ENCODE measurements at places on chromosomes 2 and 18.

- no peak for DNase-seq
These were observed 107.9 kb downstream of the B3GNT2 start for GRCh38 chr2:62303788-62304187.

DNA sequence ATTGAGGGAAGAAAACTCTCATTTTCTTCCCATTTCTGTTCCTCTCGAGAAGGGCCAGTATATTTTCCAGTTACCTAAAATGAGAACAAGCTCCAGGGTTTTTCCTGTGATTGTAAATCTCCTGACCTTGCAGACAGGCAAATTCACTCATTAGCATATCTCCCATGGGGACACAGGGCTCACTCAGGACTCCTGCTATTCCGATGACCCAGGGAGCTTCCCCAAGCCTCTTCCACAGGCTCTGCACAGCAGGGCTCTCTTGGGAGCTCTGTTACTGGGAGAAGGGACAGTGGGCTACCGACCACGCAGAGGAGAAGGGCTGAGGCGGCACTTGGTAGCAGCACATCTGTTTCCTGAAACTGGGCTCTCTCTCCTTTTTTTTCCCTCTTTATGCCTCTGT lies 135.2 kb upstream of the CAPN13 start:
- DNase-seq, result no peak

- DNase-seq, result no peak
These were observed 881.3 kb downstream of the LRRTM4 start for GRCh38 chr2:76640905-76641304.

- DNase-seq, result no peak
These were observed 32.5 kb downstream of the PSD4 start for GRCh38 chr2:113206251-113206650.

- no peak for DNase-seq
These were observed 137.6 kb downstream of the CERS6 start for GRCh38 chr2:168593713-168594112.

GRCh38 chr2:50397992-50398765 lies 633.8 kb downstream of the NRXN1 start:
- no peak for DNase-seq

GRCh38 chr2:164257742-164258141 lies 363.5 kb downstream of the GRB14 start:
- no peak for DNase-seq

DNA sequence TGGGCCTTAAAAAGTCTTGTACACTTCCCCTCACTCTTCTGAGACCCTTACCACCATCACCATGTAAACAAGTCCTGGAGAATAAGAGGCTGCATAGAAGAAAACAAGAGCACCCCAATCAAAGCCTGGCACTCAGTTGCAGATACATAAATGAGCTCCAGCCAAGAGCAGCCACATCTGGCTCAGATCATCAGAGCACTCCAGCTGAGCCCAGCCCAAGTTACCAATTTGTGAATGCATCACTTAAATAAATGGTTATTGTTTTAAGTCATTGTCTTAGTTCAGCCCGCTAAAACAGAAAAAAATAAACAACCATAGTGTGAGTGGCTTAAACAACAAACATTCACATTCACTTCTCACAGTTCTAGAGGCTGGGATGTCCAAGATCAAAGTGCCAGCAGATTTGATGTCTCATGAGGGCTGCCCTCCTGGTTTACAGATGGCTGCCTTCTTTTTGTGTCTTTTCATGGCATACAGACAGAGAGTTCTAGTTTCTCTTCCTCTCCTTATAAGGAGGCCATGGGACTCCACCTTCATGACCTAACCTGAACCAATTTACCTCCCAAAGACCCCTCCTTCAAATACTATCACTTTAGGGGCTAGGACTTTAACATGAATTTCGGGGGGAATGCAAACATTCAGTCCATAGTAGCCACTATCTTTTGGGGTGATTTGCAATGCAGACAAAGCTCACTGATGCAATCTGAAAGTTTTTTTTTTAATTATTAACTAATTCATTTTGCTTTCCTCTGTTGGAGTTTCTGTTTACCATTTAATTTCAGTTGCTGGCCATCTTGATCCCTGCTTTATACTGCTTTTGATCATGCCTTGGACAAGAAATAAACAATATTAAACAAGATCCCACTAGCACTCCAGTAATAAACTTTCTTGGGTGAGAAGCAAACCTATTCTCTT lies 187.5 kb upstream of the ACVR2A start:
- DNase-seq, result no peak

DNA sequence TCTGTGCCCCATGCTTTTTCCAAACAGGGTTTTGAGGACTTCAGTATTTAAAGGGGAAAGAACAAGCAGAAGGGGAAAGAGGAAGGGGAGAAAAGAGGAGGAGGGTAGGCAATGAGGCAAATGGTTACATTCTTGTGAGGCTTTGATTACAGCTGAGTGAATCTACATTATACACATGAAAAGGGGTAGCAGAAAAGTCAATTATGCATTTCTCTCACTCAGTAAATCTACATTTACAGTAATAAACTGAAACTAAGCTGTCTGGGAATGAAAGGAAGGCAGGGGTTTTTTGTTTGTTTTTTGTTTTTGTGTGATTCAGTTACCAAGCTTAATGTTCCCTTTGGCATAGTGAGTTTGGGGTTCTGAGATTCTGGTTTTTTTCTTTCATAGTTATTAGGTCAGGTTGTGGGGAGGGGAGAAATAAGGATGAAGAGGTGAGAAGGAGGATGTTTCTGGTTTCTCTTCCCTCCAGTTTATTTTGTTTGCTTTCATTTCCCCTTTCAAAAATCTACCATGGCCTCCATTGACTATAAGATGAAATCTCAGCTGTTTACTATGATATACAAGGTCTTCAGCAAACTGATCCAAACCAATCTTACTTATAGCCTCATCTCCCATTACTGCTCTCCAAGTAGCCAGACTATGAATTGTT lies 18.7 kb downstream of the C18orf63 start:
- DNase-seq, result no peak

DNA sequence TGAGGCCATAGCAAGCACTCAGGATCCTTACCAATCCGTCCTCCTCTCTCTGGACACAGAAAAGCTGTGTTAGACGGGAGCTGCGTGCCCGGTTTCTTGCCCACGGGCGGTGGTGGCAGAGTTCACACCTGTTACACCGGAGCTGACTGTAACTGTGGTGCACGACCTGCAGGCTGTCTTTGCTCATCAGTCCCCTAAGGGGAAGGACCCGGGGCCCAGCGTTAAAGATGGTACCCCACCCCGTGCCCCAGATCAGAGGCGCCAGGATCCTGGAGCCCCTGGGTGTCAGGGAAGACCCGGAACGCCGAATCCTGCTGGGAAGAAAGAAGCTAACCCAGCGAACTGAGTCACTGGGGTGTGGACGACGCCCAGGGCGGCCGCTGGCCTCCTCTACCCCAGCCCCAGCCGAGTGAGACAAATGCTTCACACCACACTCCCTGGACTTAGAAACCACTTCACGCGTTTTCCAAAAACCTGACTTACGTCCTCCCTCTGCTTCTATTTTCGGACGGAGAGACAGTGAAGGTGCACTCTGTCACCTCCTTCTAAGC lies 293.6 kb upstream of the SALL3 start:
- DNase-seq, result no peak

DNA sequence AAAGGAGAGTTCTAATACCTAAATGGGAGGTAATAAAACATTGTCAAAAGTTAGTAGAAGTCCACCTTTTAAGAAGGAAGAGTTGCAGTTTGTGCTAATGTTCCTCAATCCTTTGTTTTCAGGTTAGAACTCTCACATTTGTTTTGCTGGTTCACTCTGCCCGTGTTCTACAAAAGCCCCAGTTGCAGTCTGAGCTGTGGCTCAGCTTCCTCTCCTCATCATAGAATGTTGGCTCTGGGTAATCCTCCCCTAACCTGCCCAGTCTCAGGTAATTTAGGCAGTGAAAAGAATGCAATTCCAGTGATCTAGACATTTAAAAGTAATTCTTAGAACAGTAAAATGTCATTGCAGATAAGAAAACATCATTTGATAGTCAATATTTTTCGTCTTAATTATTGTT lies 1410.4 kb upstream of the ZEB2 start:
- no peak for DNase-seq

DNA sequence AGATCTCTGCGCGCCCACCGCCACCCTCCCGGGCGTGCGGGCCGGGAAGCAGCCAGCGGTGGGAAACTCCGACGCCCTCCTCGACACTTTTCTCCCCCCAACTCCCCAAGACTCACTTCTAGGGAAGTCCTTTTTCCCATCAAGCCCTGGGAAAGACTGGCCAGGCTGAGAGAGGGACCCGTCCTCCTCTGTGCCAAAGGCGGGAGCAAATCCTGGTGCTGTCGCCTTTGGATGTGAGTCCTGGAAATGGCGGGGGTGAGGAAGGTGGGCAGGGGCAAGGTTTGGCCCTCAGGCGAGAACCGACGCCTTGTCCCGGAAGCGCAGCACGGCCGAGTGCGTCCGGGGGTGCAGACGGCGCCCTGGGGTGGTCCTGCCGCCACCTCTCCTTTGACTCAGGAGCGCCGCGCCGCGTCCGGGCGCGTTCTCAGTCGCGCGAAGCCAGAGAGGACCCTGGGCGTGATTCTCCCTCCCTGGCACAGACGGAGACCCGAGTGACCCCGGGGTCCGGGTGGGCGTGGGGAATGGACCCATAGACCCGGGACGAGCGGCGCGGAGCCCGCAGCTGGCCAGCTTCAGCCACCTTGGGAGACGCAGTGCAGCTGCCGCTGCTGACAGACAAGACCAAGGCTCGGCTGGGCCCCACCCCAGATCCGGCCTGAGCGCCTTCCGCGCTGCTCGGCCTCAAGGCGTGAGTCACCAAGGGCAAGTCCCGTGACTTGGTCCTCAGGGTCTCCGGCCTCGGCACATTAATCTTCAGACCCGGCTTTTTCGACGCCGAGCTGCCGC lies 3.5 kb upstream of the LBX2 start:
- DNase-seq, result no peak

GRCh38 chr18:9364242-9364641 lies 29.7 kb downstream of the TWSG1 start:
- DNase-seq, result no peak

Data from NCI-H510A (cell line).